ENCODE measurements at places on chromosomes 6 and 20. TPM values are rescaled to one million over a fixed set of nuclear protein-coding genes. Genes with fewer than 3 reads are reported as not detected.

DNA sequence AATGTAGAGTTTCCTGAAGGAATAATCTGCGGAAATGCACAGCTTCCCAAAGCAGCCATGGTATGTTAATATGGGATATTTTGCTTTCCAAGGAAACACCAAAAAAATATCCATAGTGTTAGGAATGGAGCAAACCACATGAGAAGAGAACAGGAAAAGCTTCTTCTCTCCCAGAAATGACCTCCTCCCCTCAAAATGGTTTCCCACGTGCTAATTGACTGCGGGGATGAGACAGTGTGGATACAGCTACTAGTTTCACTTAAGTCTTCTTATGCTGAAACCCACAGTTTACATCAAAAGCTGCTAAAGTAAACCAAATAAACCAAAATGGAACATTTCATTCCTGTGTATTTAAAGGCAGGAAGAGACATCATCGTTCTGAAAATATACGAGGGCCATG lies 69.4 kb downstream of the FYN start:
- no peak for DNase-seq

DNA sequence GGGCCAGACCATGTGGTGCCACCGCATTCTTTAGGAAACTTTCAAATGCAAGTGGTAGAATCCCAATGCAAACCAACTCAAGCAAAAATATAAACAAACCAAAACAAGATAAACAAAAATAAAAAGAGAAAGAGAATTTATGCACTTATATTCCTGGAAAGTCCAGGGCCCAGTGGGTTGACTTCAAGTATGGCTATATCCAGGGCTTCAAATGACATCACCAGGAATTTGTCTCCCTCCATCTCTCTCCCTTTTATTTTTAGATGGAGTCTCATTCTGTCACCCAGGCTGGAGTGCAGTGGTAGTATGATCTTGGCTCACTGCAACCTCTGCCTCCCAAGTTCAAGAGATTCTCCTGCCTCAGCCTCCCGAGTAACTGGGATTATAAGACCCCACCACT lies 56.1 kb upstream of the PNRC1 start:
- DNase-seq = no peak

DNA sequence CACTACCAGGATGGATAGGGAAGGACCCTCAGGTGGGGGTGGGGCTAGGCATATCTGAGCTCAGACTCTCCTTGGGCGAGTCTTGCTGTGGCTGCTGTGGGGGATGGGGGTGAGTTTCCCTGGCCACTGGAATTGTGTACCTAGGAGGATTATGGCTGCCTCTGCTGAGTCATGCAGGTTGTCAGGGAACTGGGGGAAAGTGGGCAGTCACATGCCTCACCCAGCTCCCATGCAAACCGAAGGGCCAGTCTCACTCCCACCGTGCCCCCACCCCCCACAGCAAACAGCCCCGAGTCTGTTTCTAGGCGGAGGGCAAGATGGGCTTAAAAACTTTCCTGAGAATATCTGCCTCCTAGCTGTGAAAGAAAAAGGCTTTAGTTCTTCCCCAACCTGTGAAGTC lies 210.3 kb upstream of the FERMT1 start:
- DNase-seq = no peak

GRCh38 chr6:27866357-27867050 lies 45.7 kb downstream of the OR2B2 start:
- no peak for DNase-seq

DNA sequence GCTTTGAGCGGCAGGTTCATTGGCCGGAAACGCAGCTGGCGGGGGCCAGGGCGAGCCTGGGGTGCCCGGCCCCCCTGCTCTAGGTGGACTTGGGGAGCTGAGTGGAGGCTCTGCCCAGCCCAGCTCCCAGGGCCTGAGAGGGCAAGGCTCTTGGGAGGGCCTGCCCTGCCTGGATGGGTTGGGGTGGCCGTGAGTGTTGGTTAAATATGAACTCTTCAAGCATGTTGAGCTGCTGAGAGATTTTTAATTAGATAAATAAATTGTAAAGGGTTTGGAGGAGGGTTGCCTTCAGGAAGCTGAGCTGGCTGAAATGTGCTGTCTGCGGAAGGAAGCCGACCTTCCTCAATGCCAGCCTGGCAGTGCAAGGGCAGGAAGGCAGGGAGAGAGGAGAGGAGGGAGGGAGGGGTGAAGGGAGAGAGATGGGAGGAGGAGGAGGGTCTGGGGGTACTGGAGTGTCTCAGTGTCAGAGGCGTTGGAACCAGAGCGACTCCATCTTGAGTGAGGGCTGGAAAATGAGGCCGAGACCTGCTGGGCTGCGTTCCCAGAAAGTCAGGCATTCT lies 39.4 kb upstream of the PMEPA1 start:
- no peak for DNase-seq

- no peak for DNase-seq
Measured at GRCh38 chr20:38179846-38180245, 14.8 kb upstream of the TGM2 start.

GRCh38 chr6:8352335-8352965 lies 82.9 kb downstream of the SLC35B3 start:
- no peak for DNase-seq

GRCh38 chr6:147040121-147040910 lies 163.9 kb upstream of the STXBP5 start:
- no peak for DNase-seq

GRCh38 chr6:124881898-124882578 lies 80.2 kb upstream of the RNF217 start:
- DNase-seq = no peak

DNA sequence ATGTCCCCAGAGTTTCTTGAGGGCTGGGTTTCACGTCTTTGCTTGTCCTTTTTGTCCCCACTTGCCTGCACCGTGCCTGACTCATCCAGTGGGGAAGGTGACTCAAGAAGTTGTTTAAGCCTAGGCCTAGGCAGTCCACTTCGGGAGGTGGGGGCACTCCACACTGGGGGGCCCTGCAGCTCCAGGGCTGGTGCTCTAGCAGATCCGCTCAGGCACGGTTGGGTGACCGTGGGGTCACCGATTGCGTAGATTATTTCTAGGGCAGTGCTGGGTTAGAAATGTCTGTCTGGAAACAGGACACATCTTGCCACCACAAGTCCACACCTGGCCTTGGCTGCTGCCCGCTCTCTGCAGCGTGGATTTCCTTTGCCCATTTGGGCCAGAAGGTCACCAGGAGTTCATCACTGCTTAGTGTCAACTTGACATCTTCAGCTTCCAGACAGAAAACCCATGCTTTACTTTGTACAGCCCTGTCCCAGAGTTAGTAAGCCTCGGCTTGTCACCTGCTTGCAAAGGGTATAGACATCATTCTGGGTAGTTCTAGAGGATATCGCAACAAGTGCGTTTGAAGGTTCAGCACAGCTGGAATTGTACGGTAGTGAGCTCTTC lies 13.6 kb upstream of the C20orf144 start:
- no peak for DNase-seq

DNA sequence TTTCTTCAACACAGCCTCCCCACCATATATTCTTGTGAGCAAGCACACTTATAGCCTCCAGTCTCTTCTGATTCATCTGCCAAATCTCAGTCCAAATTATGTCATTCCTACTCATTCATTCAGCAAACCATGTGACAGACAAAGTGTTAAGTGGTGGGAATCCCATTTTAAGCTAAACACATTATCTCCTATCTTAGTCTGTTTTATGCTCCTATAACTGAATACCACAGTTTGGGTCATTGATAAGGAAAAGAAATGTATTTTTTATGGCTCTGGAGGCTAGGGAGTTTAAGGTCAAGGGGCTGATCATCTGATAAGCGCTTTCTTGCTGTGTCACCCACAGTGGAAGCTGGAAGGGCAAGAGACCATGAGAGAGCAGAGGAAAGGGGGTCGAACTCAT lies 23.9 kb upstream of the SMIM13 start:
- peak; percentile 24 for DNase-seq

GRCh38 chr6:73630401-73630800 lies 23.4 kb downstream of the SLC17A5 start:
- no peak for DNase-seq

DNA sequence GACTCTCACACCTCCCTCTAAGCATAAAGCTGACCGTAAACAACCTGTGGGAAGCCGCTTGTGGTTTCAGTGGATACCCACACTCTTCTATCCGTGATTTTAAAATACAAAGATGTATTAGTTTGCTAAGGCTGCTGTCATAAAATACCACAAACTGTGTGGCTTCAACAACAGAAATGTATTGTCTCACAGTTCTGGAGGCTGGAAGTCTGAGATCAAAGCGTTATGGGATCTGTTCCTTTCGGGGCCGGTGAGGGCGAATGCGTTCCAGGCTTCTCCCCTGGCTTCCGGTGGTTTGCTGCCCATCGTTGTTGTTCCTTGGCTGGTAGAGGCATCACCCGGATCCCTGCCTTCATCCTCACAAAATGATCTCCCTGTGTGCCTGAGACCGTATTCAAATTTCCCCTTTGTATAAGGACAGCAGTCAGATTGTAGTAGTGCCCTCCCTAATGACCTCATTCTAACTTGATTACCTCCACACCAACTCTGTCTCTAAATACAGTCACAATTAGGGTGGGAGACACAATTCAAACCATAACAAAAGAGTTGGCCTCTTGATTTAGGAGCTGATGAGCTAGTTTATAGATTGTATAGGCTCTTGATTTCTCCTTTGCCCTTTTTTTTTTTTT lies 210.6 kb upstream of the SOX4 start:
- DNase-seq = no peak

- DNase-seq = no peak
Measured at GRCh38 chr20:16349523-16350260, 223.6 kb downstream of the KIF16B start.

- no peak for DNase-seq
Measured at GRCh38 chr6:139248911-139249310, 42.9 kb downstream of the TXLNB start.

DNA sequence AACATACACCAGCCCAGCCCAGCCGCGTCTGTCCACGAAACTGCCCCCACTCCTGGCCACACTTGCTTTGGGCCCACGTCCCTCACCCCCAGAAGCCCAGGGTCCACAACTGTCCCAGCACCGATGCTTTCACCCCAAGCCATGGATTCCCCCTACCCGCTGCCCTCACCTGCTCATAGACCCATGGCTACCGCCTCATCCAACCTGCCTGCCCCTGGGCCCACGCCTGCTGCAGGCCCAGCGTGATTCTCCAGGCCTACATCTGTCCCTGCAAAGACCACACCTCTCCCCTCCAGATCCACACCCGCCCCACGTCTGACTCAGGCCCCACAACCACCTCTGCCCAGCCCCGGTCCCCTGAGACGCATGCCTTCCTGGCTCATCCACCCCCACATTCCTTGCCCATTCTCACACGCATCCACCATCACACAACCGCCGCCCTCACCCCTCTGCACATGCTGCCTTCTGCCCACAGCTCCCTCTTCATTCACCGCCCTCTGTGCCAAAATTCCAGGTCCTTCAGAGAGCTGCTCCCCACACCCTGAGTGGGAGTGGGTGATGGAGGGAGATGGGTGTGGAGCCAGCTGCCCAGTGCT lies 86.7 kb downstream of the GRM4 start:
- DNase-seq = no peak

DNA sequence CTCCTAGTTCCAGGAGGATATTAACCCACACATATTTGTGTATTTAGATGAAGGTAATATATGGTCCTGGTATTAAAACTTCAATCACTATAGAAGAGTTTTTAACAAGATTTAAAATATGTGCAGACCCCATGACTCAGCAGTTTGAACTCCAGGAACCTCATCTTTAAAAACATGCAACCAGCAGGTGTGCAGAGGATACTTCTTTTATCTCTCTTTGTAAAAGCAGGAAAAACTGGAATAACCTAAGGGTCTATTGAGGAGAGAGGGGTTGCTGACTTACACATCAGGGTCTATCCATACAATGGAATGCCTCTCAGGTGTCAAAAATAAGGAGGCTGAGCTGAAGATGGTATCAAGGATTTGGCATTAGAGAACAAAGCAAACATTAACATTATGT lies 36.9 kb upstream of the TFAP2C start:
- no peak for DNase-seq

DNA sequence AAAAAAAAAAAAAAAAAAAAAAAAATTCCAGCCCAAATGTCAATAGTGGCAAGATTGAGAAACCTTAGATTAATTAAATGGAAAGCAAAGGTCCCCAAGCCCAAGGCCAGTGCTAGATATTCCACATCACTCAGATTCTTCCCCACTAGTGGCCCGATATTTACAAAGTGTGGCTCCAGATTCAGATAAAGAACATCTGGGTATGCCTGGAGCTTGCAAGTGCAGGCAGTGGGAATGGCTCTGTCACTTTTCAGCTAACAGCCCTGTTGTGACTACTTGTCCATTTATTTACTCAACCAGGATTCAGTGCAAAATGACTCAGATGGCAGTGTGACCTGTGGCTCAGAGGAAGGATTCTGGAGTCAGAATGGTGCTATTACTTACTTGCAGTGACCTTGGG lies 8.2 kb upstream of the KCNB1 start:
- DNase-seq = no peak

DNA sequence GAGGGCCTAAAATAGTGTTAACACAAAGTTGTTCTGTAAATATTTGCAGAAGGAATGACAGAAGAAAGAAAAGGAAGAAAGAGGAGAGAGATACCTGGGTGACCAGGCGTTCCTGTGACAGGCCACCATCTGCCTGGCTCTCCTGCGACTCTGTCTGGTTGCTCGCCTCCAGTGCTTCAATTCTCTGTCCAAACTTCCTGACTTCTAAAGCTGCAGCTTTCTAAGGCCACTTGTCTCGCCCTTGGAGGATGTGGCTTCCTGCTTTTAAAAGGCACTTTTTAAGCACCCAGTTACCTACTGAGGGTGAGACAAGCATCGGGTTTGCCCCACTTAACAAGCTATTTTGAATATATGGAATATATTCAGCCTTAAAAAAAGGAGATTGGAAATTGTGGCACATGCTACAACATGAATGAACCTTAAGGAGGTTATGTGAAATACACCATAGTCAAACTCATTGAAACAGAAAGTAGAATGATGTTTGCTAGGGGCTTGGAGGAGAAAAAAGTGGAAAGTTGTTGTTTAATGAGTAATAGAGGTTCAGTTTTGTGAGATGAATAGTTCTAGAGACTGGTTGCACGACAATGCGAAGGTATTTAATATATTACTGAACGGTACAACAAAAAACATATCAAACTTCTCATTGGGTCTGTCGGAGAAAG lies 32.8 kb downstream of the VIP start:
- DNase-seq = no peak

RAD21L1 gene
- polyA plus RNA-seq = 0.24 TPM

OR2J3 gene
- not detected for polyA plus RNA-seq

CYP21A2 gene
- 0.27 TPM for polyA plus RNA-seq

RIPPLY2 gene
- not detected for polyA plus RNA-seq

DNMT3B gene
- 55.5 TPM for polyA plus RNA-seq

MARCKS gene
- polyA plus RNA-seq = 1.1 TPM

KCNS1 gene
- polyA plus RNA-seq = not detected

NTSR1 gene
- 0.12 TPM for polyA plus RNA-seq
